ENCODE measurements at places on chromosomes 4 and X. TPM values are rescaled to one million over a fixed set of nuclear protein-coding genes. Genes with fewer than 3 reads are reported as not detected.

FAM47E gene
- 3.0 TPM for total RNA-seq

CT83 gene
- total RNA-seq, result not detected

WNK3 gene
- 0.88 TPM for total RNA-seq

TLR2 gene
- 2.8 TPM for total RNA-seq

AFF2 gene
- total RNA-seq, result 0.27 TPM

FAM241A gene
- total RNA-seq, result 7.6 TPM

DSPP gene
- not detected for total RNA-seq

GABRG1 gene
- not detected for total RNA-seq

SPANXC gene
- total RNA-seq, result not detected

PCDH7 gene
- 34.3 TPM for total RNA-seq

AFAP1 gene
- total RNA-seq, result 6.8 TPM

XAGE2 gene
- total RNA-seq, result not detected

WDR17 gene
- total RNA-seq, result 0.38 TPM

FAM236C gene
- not detected for total RNA-seq

SOD3 gene
- total RNA-seq, result 64.2 TPM

FAM9B gene
- not detected for total RNA-seq

LGI2 gene
- total RNA-seq, result 3.0 TPM

MPP1 gene
- 32.9 TPM for total RNA-seq

UGT2A1 gene
- total RNA-seq, result not detected

CC2D2A gene
- 9.6 TPM for total RNA-seq

ALG13 gene
- 19.7 TPM for total RNA-seq

PITX2 gene
- total RNA-seq, result not detected

SATL1 gene
- not detected for total RNA-seq

PAGE5 gene
- not detected for total RNA-seq

GPR119 gene
- total RNA-seq, result not detected

MORC4 gene
- total RNA-seq, result 2.6 TPM

DNAAF6 gene
- not detected for total RNA-seq

LUZP4 gene
- total RNA-seq, result not detected

PAGE2 gene
- not detected for total RNA-seq

SFRP2 gene
- 0.14 TPM for total RNA-seq

ARHGAP6 gene
- 3.1 TPM for total RNA-seq

All from left ventricle myocardium inferior (tissue), 1 donor.